Psoas muscle (tissue), 8 donors: ENCODE measurements at places on chromosomes 11 and 22.
A peak's percentile ranks its signal among the peaks of the same experiment; 100 is the strongest.

- no peak for DNase-seq
Observed at GRCh38 chr11:78311702-78312371, 105.8 kb downstream of the GAB2 start.

DNA sequence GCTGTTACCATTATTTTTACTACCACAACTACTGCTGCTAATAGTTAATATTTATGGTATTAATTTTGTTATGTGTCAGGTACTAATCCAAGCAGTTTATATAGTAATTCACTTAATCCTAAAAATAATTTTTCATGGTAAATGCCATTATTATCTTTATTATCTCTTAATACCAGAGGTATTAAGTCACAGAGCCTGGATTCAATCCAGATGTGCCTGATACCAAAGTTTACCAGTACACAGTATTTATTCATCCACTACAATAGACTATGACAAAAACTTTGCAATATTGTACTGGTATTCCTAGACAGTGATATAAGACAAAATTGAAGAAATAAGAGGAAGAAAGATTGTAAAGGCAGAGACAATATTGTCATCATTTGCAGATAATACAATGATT is 24.5 kb downstream of the MAP6 start:
- no peak for DNase-seq

GRCh38 chr11:57787006-57787604 is 25.5 kb downstream of the CTNND1 start:
- no peak for DNase-seq

DNA sequence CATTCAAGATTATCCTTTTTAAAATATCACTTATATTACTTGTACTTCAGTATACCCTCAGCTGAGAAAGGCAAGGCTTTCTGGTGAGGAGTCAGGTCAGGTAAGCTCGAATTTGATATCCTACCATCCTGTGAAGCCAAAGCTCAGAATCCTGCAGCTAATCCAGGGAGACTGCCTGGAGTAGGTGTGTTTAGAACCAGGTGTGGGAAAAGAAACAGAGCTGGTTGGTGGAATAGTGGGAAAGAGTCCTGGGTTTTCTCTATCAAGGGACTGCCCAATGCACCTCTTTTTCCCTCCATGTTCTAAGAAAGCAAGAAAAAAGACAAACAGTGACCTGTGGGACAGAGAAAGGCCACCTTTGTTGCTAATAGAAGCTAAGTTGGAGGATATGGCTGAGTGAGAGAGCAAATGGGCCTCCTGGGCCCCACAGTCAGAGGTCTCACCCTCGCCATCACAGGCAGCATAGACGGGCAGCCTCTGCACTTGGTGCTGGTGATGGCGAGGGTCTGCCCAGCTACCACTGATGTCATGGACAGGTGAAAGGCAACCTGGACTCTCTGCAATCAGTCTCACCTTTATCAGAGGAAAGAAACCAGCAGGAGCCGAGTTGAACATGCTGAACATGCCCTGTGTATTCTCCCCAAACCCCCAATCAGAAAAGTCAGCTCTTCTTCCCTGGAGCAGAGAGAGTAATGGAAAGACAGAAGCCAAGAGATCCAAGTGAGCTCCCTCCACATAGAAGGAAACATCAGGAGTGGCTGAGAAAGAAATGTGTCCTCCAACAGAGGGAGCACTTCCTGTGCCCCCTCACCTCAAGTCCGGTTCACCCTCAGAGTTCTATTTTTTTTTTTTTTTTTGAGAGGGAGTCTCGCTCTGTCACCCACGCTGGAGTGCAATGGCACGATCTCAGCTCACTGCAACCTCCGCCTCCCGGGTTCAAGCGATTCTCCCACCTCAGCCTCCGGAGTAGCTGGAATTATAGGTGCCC is 491.3 kb downstream of the BUD13 start:
- DNase-seq: no peak

- no peak for DNase-seq
Observed at GRCh38 chr11:18768472-18768901, 23.1 kb downstream of the PTPN5 start.

GRCh38 chr11:110991661-110992355 is 253.7 kb upstream of the POU2AF2 start:
- peak; percentile 50 for DNase-seq

- DNase-seq: no peak
Observed at GRCh38 chr22:42905217-42905616, 48.1 kb upstream of the ARFGAP3 start.

DNA sequence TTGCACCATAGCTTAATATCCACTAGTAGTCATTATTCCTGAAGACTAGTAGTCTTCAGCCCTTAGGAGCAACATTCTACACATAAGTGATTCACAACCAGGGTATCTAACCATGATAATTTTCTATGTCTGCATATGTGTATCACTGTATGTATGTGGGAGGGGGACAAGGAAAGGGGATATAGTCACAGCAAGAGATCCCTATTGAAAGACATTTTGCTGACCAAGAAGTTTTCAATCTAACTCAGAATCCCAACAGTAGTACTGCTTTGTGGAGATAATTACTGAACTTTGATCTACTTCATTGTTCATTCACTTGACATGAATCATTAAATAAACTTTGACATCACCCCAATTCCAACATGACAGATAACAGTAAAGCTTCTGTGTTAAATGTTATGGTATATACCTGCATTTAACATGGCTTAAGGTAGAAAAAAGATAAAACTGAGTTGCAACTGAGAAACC is 10.3 kb downstream of the PIK3C2A start:
- DNase-seq: no peak

DNA sequence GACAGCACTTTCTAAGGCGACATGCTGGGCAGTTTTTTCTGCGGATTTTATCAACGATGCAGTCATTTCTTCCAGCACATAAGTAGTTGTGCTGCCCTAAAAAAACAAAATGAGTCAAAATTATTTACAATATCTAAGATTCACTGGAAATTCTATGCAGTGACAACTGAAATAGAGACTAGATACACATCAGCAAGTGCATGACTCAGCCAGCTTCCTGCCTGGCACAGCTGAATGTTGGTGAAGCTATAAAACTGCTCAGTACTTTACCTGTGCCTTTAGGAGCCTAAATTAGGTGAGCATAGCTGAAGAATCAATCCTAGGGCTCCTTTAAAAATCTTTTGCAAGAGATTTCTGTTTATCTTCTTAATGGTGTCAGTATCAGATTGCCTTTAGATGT is 37.8 kb downstream of the PGR start:
- DNase-seq: no peak

- no peak for DNase-seq
Observed at GRCh38 chr11:117715801-117716200, 81.2 kb downstream of the DSCAML1 start.

DNA sequence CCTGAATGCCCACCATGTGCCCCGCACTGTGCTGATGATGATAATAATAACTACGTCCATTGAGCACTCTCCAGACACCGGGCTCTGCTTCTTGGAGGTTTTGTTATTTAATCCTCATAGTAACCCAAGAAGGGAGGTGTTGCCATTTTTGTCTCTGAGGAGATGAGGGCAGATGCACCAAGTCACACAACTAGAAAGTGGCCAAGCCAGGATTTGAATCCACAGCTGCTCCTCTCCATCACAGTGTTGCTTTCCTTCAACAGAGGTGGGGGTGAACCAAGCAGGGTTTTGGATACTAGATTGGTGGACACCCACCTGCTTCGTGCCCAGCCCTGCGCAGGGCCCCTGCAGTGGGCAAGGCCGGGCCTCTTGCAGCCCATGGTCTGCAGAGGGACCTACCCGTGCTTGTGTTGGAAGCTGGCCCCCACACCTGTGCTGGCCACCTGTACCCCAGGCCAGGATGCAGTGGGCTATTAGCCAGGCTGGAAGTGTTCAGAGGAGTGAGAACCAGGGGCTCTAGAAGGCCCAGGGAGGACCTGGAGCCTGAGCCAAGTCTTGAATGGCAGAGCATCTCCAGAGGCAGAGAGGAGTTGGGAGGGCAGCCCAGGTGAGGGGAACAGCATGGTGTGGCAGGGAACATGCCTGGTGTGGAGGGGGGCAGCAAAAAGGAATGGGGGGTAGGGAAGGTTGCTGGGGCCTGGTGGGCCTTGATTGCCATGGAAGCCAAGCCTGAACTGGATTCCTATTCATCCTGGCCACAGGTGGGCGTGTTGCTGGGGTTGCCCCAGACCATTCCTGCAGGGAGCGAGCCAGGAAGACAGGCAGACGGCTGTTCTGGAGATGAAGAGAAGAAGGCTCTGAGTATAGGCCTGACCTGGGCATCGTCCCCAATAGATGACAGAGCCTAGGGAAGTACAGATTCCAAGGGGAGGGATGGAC is 2.7 kb upstream of the DPP3 start:
- DNase-seq: no peak

- no peak for DNase-seq
Observed at GRCh38 chr11:132312161-132312560, 941.7 kb downstream of the NTM start.

DNA sequence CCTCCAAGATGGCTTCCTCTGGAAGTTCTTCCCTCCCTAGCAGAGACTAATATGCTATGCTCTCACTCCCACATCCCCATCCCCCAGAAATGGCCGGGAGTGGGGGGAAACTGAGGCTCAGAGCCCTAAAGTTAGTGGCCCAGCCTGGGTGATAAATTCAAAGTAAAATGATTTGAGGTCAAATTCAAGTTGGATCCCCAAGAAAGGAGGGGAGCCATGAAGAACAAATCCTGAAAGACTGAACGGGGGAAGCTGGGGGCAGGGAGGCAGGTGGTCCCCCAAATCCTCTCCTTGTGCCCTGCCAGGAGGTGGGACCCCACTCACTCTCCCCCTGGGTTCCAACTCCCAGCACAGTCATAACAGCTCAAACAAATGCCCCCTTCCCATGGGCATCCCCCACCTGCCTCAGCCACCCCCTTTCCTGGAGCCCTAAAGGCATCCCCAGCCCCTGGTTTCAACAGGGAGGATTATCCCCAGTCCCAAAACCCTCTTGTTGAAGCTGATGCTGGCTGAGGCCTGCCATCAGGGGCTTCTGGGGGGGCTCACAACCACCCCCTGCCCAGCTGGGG is 1.1 kb downstream of the CBX6 start:
- no peak for DNase-seq

- DNase-seq: peak; percentile 68
Observed at GRCh38 chr22:38881464-38881871, 9.5 kb upstream of the CBX6 start.

GRCh38 chr11:76745044-76745376 is 38.1 kb upstream of the TSKU start:
- no peak for DNase-seq

DNA sequence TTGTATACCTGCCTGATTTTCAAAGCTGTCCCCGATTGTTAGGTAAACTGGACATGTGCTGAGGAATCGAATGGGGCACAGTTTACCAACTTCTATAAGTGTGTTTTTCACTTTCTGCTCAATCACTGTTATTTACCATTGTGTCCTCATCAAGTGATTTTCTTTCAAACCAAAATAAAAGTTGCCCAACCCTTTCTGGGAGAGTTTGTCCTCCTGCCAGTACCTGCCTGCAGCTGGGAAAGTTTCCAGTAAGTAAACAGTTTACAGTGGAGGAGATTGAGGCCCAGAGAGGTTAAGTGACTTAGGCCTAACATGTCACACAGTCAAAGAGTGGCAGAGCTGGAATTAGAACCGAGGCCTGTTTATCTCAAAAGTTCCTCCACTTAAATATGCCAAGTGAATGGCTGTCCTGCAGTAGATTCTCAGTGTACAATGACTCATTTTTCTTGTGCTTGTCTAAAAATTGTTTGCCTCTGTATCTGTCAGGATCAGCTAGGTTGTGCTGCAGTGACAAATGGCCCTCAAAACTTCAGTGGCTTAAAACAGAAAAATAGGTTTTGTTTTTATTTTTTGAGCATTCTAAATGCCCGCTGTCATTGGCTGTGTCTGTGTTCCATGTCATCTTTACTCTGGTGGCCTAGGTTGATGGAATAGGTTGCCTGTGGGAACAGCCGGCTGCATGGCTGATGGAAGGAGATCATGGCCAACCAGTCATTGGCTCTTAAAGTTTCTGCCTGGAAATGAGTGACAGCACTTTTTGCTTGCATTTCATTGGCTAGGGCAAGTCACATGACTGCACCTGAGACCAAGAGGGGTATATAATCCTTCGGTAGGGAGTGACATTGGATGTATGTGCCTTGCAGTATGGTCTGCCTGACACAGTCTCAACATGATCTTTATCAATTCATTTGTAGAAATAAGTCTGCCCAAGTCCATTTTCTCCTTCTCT is 61.8 kb upstream of the CRYBB3 start:
- DNase-seq: no peak

GRCh38 chr22:45905924-45906865 is 70.8 kb downstream of the WNT7B start:
- DNase-seq: no peak

DNA sequence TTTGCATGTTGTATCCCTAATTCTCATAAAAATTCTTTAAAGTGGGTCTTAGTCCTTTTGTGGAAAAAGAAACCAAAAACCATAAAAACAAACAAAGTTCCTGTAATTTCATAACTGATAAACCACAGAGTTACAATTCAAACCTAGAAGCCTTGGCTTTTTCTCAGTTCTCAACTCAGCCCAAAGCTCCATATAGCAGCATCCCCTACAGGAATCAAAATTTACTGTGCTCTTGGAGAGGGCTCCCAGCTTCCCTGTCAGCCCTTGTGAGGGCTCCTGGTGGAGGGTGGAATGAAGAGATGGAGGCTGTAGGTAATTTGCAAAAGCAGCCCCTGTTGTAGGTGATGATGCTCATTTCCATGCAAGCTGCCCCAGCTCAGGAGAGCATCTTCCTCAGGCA is 506.1 kb upstream of the KIRREL3 start:
- no peak for DNase-seq

- DNase-seq: no peak
Observed at GRCh38 chr22:23215294-23216241, 35.3 kb downstream of the BCR start.

DNA sequence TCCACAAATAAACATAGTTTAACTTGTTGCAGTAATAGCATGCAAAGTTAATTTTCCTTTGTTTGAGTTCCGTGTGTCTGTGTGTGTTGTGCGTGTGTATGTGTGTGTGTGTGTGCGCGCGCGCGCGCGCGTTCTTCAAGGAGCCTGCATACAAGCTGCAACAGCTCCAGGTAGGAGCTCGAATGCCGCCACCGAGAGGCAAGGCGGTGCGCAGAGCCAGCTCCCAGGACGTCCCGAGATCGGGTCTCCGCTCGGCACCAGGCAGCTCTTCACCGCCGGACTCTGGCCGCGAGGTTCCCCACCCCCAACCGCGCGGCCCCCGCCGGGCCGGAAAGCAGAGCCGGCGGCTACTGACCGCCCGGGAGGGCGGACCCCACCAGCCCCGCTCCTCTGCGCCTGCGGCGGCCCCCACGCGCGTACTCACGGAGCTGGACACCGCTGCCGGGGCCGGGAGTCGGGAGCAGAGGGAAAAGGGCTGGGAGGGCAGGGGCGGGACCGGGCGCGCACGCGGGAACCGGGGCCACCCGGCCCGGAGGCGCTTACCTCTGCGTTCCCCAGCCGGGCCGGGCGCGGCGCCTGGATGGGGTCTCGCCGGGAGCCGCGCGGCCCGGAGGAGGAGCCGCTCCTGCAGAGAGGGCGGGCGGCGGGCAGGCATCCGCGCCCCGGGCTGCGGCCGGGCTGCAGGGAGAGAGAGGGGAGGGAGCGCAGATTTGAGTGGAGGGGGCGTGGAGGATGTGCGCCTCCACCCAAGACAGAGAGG is 40.4 kb upstream of the AKIP1 start:
- peak; percentile 48 for DNase-seq

DNA sequence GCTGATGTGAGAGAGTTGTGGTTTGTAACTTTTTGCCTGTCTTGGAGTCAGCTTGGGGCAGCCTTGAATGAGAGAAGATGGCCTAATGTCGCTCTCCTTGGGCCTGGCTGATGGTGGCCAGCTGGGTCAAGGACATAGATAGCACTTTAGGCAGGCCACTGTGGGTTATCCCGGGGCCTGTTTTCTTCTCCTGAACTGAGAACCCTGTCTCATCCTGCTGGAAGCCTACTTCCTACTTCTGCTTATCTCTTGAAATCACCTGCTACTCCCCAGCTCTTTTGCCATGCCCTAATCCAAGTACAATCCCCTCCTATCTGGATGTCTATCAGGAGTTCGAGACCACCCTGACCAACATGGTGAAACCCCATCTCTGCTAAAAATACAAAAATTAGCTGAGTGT is 49.5 kb downstream of the OSBP2 start:
- DNase-seq: no peak
